ENCODE measurements at places on chromosomes 3 and 15.

GRCh38 chr15:25771338-25771706 is 91.8 kb downstream of the ATP10A start:
- DNase-seq: no peak

DNA sequence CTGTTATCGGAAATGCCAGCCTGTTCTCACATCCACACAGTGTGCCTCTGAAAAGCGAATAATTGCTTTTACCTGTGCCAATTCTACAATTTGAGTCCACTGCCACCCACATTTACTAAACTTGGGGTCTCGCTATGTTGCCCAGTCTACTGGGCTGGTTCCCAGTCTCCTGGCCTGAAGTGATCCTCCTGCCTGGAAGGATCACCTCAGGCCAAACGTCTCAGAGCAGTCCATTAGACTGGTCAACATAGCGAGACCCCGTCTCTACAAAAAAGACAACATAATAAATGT is 827 bp upstream of the INO80 start:
- DNase-seq: no peak

DNA sequence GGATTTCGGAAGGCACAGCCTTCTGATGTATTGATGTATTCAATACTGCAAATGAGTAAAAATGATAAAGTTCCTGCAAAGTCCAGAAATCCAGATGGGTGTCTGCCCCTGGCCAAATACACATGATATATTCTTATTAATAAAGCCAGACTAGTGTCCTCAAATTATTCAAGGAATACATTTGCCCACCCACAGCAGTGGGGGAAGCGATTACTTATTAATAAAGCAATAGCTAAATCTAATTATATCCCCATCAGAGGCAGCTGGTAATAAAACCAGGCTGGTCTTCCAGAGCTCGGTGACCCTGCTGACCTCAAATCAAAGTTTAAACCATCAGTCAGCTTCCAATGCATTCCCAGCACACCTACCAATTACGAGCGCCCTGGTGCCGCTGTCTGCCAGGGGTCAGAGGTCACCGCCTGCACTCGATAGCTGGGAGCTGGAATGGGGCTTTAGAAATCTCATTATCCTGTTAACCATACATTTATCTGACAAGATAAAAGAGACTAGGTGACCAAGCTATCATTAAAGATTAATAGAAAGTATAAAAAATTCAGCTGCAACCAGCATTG is 330.3 kb downstream of the UACA start:
- DNase-seq: no peak

DNA sequence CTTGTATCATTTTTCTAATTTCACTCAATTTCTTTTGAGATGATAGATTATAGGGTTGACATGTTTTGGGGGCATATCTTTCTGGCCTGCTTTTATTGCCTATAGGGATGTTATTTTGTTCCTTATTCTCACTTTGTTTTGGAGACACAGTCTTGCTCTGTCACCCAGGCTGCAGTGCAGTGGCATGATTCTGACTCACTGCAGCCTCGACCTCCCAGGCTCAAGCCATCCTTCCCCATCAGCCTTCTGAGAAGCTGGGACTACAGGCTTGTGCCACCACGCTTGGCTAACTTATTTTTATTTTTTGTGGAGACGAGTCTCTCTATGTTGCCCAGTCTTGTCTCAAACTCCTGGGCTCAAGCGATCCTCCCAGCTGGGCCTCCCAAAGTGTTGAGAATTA is 72.8 kb upstream of the FAN1 start:
- DNase-seq: no peak

DNA sequence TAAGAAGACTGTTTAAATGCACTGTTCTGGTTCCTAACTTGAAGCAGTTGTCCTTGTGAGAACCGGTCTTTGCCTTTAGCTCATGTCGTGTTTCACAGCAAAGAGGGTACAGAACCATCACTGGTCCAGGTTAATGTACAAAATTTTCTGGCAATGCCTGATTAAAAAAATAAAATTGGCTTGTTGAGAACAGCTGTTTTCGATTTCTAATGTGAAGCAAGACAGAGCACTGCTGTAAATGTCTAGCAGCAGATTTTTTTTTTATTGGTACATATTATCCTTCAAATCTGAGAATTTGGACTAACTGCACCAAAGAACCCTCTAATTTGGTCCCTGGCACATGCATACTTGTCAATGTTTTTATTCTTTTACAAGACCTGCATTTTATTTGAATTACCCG is 103.3 kb downstream of the STT3B start:
- DNase-seq: no peak

DNA sequence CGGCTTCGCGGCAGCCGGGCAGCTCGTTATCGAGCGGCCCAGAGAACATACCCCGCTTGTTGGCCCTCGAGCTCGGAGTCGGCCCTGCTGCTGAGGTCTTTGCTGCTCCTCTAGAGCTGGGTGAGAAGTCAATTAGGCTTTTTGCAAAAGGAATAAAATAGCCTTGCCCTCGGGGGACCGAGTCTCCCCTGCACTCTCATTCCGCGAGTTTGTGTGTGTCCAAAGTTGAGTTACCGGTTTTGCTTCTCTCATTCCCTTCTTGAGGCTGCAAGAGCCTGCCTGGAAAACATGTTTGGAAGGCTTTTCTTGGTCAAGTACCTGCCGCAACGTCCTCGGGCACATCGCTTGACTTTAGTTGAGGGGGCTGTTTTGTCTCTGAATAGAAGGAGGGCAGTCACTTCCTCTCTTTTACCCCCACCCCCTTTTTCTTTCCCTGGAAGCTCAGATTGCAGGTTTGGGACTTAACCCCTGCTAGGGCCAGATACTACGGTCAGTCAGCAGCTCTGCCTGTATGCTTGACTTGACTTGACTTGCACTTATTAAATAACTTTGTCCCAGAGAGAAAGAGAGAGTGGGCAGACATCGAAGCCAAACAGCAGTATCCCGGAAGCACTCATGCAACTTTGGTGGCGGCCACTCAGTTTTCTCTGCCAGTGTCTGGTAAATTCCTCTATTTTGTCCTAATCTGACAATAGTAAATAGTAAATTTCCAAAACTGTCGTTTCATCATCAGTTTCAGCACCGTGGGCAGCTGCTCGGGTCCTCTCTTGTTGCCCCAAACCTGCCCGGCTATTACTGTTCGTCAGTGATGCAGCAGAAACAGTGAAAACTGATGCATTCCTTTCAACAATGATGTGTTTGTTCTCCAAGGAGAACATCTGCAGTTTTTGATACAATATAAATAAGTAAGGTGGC is 609 bp downstream of the RNF13 start:
- DNase-seq: no peak

- no peak for DNase-seq
Observed at GRCh38 chr3:13480340-13481318, 523 bp downstream of the HDAC11 start.

DNA sequence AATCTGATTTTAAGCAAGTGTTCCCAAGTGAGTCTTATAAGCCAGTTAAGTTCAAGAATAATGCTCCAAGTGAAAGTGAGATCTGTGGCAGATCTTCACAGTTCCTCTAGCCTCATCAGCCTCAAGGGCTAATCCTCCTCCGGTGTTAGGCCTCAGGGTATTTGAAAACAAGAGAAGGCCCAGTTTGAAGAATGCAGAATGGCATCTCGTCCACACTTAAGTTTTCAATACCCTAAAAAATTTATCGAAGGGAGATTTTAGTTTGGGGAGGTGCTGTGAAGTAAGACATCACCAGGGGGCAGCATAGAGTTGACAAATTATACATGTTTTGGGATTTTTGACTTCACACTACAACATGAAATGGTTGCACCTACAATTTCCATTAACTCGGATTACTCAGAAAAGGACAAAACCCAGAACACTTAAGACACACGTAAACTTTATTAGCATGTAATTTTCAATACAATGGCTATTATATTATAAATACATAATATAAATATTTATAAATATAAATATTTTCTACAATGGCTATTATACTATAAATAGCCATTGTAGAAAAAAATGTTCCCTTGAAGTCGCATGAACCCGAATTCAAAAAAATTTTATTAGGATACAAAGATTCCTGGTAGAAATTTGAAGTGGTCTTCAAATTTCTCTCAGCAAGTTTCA is 2.3 kb upstream of the TMEM266 start:
- DNase-seq: no peak

DNA sequence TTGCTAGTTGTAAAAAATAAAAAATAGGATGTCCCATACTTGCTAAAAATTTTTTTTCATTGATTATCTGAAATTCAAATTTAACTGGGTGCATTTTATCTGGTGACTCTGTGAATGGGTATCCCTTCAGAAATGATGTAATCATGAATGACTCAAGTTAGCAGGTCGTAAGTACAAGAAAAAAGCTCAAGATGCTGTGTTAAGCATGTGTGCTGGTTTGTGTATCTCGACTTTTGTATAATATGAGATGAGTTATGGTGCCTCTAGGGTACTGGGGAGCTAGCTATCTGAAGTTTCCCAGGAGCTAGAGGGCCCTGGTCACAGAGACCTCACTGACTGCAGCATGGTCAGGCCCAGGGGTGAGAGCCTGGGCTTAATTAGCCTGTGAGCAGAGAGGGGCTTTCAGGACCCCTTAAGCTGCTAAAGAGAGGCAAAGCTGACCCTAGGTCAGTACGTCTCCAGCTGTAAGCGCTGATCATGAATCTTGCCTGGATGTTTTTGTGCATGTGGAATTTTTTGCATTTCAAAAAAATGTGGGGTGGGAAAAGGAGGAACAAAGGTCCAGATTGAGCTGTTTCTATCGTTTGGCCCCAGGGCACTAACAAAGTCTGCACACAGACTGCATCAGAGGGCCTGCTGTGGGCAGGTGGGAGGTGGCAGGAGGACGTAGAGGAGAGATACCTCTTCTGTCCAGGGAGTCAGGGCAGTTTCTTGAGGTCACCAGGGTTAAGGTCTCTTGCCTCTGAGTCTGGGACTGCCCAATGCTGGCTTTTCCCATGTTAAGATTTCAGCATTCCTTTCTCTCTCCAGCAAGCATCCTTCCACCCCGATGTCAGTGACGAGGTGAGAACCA is 233.2 kb upstream of the TPM1 start:
- DNase-seq: no peak

DNA sequence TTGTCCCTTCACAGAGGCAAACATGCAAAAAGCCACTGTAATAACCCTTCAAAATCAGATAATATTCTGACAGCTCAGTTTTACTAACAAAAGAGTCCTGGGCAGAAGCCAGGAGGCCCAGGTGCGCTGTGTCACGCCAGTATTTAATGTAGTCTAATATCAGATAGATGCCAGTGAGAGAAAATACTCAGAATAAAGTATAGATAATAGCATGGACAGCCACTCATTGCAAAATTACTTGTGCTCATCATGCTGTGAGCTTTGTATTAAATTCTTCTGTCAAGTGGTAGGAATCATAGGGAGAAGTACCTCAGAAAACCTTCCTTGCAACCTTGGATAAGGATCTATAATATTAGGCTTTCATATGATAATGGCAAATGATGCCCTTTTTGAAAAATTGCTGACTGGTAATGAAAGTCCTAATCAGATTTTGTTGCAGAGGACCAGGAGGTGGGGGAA is 1154.3 kb downstream of the ROBO1 start:
- DNase-seq: no peak

- DNase-seq: no peak
Observed at GRCh38 chr15:98878172-98878571, 129.4 kb downstream of the PGPEP1L start.

GRCh38 chr3:70020906-70021660 is 21.6 kb downstream of the SAMMSON start:
- no peak for DNase-seq

DNA sequence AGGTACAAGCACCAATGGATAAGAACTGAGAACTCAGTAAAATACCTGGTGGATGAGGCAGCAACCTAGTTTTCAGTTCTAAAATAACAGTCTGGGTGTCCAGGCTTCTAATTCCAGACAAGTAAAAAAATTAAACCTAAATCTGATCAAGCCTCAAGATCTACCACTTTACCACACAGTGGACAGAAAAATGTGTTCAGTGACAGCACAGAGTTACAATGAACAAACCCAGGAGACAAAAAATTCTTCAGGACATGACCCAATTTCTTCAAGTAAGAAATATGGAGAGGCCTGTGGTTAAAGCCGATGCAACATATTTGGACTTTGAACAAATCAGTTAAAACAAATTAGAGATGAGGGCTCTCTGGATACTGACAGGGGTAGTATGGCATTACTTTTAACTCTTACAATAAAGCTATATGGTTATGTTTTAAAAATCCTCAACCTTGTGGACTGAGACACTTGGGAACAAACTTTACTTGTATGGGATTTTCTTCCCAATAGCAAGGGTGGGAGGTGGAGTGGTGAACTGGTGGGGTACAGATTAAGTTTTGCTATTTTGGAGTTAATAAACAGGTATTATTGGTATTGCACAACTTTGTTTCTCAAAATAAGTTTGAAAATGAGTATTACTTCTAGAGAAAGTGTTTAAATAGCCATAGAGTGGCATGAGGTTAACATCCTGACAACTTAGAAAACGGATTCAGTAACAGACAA is 14.2 kb downstream of the CCNL1 start:
- DNase-seq: no peak

DNA sequence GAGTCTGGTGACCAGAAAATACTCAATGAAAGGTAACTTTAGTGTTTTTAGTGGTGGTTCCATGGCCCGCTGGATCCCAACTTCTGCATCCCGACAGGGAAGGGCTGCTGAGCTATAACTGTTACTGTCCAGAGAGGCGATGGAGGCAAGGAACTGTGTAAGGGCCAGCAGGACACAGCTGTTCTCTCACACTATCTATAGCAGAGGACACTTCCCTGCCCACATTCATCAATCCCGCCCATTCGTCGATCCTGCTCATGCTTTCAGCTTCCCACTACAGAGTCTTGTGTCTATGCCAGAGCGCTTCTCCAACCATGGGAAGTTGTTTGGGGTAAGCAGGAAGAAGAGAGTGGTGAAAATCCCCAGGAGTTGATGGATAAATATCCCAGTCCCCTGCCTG is 8.4 kb downstream of the COLQ start:
- DNase-seq: no peak

- DNase-seq: no peak
Observed at GRCh38 chr3:57184526-57184925, 15.3 kb downstream of the HESX1 start.

DNA sequence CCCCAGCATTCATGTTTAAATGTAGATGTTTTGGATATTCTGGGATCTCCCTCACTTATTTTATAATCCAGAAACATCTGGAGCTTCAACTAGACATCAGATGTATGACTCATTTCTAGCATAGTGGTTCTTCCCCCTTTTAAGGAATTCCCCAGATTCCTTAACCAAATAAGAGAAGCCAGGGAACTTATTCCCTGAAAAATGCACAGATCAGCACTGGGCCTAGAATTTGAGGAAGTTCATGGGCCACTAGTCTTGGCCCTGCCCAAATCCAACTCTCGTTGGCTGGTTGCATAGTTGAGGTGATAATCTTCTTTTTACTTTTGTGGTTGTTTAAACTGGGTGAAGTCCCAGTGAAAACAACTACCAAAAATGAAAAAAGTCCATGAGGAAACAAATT is 20.4 kb downstream of the RARRES1 start:
- no peak for DNase-seq

DNA sequence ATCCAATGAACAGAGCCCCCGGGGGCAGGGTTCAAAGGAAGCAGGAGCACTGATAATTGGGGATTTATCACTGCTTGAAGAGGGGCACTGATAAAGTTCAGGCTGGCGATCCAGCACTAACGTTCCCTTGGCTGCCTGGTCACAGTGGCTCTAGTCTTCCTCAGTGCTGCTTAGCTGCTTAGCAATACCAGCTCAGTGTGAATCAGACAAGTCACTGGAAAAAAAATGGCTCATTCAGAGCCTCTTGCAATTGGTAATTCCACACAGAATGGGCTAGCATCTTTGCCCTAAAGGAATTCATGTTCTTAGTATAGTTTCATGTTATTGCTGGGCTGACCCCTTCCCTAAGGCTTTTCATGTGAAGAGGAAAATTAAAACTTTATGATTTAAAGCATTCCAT is 95.7 kb upstream of the SLC2A2 start:
- DNase-seq: no peak

All from 8988T (cell line).